ENCODE measurements at places on chromosomes 4 and X.

DNA sequence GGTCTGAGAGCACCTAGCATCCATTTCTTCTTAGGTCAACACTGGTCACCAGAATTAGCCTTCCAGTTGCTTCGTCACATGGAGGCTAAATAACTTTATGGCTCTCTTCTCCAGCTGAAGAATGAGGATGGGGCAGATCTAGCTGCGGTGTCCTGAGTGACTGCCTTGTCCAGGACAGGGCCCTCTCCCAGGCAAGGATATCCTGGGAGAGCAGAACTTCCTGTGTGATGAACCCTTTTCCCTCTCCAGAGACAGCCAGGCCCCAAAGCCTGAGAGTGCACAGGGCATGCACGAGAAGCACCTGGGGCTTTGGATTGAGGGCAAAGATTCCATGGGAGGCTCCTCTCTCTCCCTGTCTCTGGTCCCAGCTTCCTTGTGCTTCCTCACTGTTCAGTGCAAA lies 108.2 kb upstream of the MAMLD1 start:
- no peak for DNase-seq

GRCh38 chr4:54566608-54567007 lies 91.1 kb upstream of the KIT start:
- no peak for DNase-seq

GRCh38 chrX:123835661-123836371 lies 24.0 kb upstream of the XIAP start:
- DNase-seq, result no peak

GRCh38 chr4:138826754-138827153 lies 188.8 kb upstream of the NOCT start:
- DNase-seq, result no peak

GRCh38 chr4:82957045-82957444 lies 53.6 kb downstream of the LIN54 start:
- no peak for DNase-seq

GRCh38 chrX:31099536-31100090 lies 27.8 kb upstream of the FTHL17 start:
- DNase-seq, result no peak

GRCh38 chrX:17525266-17525665 lies 150.3 kb downstream of the NHS start:
- no peak for DNase-seq

GRCh38 chrX:13898083-13898482 lies 81.2 kb upstream of the GPM6B start:
- DNase-seq, result no peak

DNA sequence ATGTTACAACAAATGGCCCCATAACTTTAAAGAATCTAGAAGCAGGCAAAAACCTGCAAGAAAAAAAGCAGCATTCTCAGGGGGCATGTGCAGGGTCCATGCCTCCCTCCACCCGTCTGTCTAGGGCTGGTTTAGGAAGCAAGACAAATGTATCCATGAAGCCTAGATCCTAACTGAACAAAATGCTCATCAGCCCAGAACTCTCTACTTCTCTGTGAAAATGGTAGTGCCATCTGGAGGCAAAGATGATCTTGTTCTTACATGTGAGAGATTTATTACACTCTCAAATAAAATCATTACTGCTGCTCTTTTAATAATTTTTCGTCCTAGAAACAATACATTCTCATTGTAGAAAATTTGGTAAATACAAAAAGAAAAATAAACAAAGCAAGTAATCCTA lies 26.7 kb downstream of the NR3C2 start:
- DNase-seq, result no peak

DNA sequence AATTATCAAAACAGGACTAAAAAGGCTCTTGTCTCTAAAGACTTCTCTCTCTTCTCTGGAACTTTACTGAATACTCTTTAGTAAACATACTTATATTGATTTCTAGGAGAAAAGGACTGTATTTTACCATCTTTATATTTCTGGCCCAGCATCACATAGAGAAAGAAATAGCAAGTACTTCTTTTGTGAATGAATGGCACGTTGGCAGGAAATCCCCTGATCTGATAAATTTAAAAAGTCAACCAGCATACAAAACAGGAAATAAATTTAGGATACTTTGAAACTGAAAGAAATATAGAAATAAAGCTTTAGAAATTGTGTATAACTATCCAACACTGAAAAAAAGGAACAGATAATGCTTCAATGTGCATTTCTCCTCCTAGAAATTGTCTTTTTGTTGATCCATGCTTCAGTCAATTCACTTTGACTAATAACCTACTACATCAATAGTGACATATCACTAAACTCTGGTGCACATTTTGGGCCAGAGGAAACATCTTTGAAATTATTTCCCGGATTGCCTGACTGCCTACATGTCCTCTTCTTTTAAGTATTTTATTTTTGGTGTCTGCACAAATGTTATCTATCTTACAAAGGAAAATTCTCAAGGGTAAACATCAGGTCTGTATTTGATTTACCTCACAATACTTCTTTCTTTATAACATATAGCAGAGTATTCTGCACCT lies 183.5 kb upstream of the FSTL5 start:
- DNase-seq, result no peak

- no peak for DNase-seq
Measured at GRCh38 chr4:99917575-99917974, 23.3 kb upstream of the LAMTOR3 start.

- no peak for DNase-seq
Measured at GRCh38 chrX:100931218-100931924, 2.7 kb upstream of the XKRX start.

DNA sequence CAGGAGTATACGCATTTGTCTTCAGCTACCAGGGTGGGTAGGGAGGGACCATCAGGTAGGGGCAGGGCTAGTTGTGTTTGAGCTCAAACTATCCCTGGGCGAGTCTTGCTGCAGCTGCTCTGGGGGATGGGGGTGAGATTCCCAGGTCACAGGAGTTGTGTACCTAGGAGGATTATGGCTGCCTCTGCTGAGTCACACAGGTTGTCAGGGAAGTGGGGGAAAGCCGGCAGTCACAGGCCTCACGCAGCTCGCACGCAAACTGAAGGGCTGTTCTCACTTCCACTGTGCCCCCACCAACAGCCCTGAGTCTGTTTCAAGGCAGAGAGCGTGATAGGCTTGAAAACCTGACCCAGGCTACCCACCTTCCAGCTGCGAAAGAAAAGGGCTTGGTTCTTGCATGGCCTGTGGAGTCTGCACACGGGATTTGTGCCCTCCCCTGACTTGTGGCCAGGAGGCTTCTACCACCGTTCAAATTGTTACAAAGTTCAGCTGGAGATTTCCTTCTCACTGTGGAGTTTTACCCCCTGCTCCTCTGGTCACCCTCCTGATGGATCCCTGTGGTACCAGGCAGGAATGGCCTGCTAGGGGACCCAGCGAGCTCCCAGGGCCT lies 63.8 kb downstream of the ARFIP1 start:
- DNase-seq, result no peak

- DNase-seq, result no peak
Measured at GRCh38 chr4:125013891-125014290, 300.9 kb upstream of the FAT4 start.

GRCh38 chr4:80154545-80154933 lies 42.8 kb upstream of the PRDM8 start:
- DNase-seq, result no peak

DNA sequence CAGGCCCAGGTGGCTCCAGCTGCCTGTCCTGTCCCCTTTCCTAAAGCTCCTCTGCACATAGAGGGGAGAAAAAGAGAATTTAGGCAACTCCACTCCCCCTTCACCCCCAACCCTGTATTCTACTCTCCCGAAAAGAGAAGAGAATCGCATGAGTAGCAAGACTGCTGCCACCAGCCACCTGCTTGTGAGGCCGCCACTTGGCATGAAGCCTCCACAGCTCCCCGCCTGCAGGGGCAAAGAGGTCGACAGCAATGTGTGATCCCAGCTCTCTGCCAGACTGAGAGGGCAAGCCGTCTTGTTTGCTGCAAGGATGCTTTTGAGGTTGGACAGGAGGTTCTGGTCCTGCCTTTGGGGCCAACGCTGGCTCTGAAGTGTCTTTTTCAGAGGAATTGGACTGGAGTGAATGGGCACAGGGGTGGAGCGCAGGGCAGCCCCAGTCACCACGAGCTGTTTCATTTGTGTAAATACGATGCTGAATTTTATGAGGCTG lies 77.1 kb downstream of the STARD8 start:
- DNase-seq, result no peak

DNA sequence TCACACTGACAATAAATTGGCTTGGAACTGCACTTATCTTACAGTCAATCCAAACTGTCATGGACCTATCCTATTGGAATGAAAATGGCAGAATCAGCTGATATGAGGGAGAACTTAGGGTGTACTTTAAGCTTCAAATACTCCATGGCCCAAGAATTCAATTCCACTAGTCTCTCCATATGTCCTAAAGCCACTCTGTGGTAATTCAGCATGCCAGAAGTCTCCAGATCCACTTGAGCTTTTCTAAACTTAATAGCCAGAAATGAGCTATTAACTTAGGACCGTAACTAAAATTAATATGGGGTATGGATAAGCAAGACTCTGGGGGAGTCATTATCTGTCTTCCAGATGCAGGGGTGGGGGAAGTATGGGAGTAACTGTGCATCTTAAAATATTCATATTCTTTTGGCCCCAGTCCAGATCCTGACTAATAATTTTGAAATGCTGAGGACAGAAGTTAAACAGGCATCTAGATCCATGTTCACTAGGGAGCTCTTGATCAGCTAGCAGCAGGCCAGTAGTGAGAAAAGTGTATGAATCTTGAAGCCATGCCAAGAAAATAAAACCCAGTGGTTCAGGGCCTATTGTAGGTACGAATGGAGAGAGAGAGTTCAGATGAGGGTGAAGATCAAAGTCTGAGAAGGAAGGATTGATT lies 167.6 kb downstream of the DKK2 start:
- DNase-seq, result no peak

GRCh38 chrX:150460781-150461180 lies 97.7 kb downstream of the MAMLD1 start:
- DNase-seq, result no peak

DNA sequence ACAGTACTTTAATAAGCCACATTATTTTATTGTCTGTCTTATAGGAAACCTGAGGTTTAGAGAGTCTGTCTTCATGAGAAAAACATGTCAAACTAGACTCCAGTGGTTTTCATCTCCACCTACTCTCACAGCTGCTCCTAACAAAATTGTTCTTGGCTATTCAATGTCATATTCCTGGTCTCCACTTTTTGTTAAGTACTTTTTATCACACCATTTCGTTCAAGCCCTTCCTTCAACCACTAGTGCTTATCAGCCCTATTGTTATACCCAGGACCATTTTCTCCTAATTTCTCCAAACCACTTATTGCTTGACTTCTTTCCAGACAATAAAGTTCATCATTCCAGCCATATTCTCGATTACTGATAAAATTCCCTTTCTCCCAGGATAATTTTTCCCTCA lies 1674.3 kb upstream of the AGA start:
- no peak for DNase-seq

DNA sequence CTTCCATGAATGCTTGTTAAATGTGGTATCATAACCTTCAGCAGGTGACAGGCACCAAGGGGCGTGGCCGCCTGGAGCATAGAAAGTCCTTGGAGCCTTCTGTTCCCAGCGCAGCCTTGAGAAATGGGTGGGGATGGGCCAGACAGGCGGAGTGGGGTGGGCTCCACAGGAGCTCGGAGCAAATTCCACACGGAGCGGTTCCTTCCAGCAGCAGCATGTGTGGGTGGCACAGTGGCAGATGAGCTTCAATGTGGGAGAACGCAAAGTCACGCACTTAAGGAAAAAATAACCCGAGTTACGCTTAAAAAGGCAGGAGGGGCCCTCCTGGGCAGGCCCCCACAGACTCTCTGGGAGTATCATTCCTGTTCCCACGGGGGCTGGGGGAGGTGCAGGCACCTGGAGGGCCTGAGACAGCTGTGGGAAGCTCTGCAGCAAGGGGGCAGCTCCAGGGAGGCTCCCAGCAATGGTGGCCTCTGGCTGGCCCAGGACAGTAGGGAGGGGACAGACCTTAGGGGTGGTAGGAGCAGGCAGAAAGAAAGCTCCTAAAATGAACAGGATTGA lies 15.3 kb downstream of the TMEM271 start:
- no peak for DNase-seq

DNA sequence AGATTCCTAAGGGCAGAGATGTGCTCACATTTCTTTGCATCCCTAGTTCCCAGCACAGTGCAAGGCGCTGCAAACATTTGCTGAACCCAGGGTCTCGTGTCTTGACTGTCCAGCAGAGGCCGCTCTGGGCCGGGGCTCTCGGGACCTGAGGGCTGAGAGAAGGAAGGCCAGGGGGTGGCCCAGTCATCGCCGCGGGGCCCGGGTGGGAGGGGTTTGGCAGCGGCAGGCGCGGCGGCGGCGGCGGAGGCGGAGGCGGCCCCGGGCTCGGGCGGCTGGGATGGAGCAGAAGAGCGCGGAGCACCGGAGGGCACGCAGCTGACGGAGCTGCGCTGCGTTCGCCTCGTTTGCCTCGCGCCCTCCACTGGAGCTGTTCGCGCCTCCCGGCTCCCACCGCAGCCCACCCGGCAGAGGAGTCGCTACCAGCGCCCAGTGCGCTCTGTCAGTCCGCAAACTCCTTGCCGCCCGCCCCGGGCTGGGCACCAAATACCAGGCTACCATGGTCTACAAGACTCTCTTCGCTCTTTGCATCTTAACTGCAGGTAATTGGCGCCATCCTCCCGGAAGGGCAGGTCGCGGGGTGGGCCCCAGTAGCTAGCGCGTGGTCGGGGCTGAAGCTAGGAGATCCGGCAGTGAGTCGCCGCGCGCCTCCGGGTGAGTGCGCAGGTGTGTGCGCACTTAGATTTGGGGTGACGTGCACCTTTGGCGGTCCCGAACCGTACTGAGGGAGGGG lies at the start of gene PARM1:
Gene PARM1, plus strand, starts transcription at position 285 of the 730 bp plus-strand sequence. Its CDS starts 212 bp downstream, at position 497.
- DNase-seq, result no peak

GRCh38 chrX:72002875-72003274 lies 92.2 kb downstream of the NHSL2 start:
- no peak for DNase-seq

DNA sequence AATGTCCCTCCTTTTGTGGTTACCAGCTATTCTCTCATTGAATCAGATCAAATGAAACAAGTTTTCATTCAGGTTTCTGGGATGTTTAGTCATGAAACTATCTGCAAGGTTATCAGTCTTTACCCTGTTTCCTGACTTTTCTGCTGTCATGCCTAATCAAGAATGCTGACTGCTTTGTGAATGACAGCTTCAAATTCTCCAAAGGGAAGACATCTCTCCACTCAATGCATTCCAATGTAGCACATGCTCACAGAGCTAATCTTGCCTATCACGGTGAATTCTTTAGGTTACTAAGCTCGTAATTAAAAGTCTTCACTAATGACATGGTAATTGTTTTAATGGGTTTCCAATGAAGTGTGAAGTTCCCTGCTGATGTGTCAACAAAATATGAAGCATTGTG lies 1068.5 kb downstream of the PCDH7 start:
- DNase-seq, result no peak

DNA sequence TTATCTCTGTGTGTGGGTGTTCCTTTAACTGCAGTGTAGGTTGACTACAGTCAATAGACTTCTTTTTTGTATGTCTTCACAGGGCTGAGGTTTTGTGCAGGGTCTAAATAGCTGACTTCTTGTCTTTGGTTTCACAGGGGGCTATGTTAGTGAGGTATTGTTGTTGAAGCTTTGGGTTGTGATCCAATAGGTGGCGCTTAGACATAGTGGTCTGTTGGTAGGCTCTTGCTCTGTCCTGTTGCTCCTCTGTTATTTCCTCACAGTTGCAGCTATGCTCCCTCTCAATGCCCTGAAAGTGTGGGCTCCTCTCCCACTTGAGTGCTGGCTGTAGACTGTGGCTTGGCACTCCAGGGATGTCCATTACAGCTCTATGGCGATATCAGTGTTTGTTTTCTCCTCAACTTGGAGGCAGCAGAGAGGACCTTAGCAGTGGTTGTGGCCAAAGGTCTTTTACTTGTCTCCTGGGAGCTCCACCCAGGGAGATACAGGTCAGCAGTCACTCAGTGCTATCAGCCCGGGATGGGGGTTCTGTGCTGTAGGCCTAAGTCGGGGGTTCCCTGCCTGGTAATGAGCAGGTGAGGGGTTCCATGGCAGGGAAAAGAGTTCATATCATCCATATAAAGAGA lies 14.0 kb downstream of the POF1B start:
- DNase-seq, result no peak

Data from hematopoietic multipotent progenitor cell treated with erythropoietin and hydrocortisone succinate and interleukin-3 and kit ligand, for 17 days (in vitro differentiated cells).